ENCODE measurements at places on chromosomes 2 and 18. TPM values are rescaled to one million over a fixed set of nuclear protein-coding genes. Genes with fewer than 3 reads are reported as not detected.

PROC gene
- total RNA-seq: 0.76 TPM

TUBA3D gene
- total RNA-seq: not detected

CDCA7 gene
- total RNA-seq: 3.6 TPM

PDE1A gene
- total RNA-seq: not detected

HJURP gene
- 1.3 TPM for total RNA-seq

TTC39C gene
- 150 TPM for total RNA-seq

ABCG8 gene
- 0.09 TPM for total RNA-seq

MAB21L4 gene
- total RNA-seq: not detected

DSG1 gene
- not detected for total RNA-seq

REL gene
- 25.1 TPM for total RNA-seq

SALL3 gene
- total RNA-seq: 0.03 TPM

CHRND gene
- not detected for total RNA-seq

CCDC85A gene
- total RNA-seq: not detected

PRR30 gene
- total RNA-seq: not detected

ALMS1 gene
- 25.2 TPM for total RNA-seq

C1GALT1C1L gene
- total RNA-seq: not detected

NXPH2 gene
- total RNA-seq: not detected

CDK5R2 gene
- not detected for total RNA-seq

IL1RL2 gene
- total RNA-seq: not detected

PARD3B gene
- total RNA-seq: 1.6 TPM

UGT1A6 gene
- total RNA-seq: not detected

PCGF1 gene
- total RNA-seq: 17.6 TPM

BCL2 gene
- total RNA-seq: 114 TPM

ESCO1 gene
- total RNA-seq: 32.6 TPM

OR6B2 gene
- not detected for total RNA-seq

IL1RL1 gene
- 0.19 TPM for total RNA-seq

DGUOK gene
- 53.8 TPM for total RNA-seq

NEU2 gene
- not detected for total RNA-seq

CPLX4 gene
- total RNA-seq: not detected

MC2R gene
- total RNA-seq: not detected

ERFE gene
- total RNA-seq: not detected

MGAT5 gene
- total RNA-seq: 94.9 TPM

ICOS gene
- total RNA-seq: 49.6 TPM

GNAL gene
- 0.75 TPM for total RNA-seq

ASPRV1 gene
- 1.5 TPM for total RNA-seq

UGT1A5 gene
- total RNA-seq: not detected

RNU2-63P gene
- total RNA-seq: not detected

ABCB11 gene
- not detected for total RNA-seq

DSG4 gene
- total RNA-seq: not detected

FOXD4L1 gene
- 0.38 TPM for total RNA-seq
